ENCODE measurements at places on chromosomes 7 and 10.

DNA sequence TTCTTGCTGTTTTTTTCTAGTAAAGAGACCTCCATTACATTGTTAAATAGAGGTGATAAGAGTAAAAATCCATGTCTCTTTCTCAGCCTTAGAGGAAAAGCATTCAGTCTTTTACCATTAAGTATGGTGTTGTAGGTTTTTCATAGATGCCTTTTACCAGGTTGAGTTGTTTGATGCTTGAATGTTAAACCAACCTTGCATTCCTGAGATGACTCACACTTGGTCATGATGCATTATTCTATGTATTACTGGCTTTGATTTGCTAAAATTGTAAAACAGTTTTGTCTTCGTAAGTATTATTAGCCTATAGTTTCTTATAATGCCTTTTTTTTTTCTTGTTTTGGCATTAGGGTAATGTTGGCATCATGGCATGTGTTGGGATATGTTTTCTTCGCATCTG lies 90.0 kb downstream of the ANKRD61 start:
- no peak for DNase-seq

DNA sequence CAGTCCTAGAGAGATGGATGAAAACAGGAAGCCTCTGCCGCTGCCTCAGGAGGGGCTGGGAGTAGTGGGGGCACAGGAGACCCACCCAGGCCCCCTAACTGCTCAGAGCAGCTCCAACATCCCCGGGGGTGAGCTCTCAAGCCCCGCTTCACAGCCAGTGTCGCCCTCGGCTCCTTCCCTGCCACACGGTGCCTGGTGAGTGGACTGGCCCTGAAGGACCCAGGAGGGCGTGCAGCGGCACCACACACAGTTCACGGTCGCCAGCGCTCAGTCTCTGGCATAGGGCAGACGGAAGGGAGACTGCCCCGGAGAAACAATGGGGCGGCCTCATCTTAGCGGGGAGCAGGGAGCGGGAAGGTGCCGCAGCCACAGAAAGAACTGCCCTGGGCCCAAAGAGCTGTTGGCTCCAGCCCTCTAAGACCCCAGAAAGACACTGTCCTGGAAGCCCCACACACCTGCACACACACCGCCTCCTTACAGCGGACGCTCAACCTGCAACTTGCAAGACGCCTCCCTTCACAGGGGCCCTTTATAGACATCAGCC lies 1.2 kb downstream of the CLDN15 start:
- no peak for DNase-seq

GRCh38 chr10:86941991-86942421 lies 15.4 kb downstream of the MMRN2 start:
- no peak for DNase-seq

DNA sequence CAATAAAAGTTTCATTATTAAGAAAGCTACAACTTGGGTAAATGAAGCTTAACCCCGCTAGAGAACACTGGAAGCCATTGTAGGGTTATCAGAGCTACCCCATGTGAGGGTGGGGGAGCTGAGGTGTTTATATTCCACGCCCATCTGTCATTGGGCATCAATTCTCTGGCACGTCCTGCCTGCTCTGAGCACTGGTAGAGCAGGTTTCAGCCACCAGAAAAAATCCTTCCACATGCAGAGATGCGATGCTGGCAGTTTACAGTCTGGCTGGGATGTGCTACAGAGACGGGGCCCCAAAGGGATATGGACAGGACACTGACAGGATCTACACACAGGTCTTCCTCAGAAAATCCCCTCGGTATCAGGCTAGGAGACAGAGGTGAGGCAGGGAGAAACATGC lies 15.9 kb upstream of the RAPGEF5 start:
- DNase-seq: no peak

GRCh38 chr7:84250452-84250851 lies 55.9 kb upstream of the SEMA3A start:
- DNase-seq: no peak

- no peak for DNase-seq
Observed at GRCh38 chr10:84499846-84500245, 171.5 kb downstream of the CCSER2 start.

- DNase-seq: no peak
Observed at GRCh38 chr10:92569071-92569470, 4.8 kb downstream of the IDE start.

GRCh38 chr7:44533301-44534055 lies 7.7 kb downstream of the NPC1L1 start:
- DNase-seq: no peak

GRCh38 chr10:13816195-13816925 lies 229.6 kb downstream of the PRPF18 start:
- DNase-seq: no peak

- no peak for DNase-seq
Observed at GRCh38 chr7:80732630-80733029, 94.2 kb downstream of the CD36 start.

GRCh38 chr10:30366829-30367228 lies 17.8 kb upstream of the MTPAP start:
- DNase-seq: no peak

DNA sequence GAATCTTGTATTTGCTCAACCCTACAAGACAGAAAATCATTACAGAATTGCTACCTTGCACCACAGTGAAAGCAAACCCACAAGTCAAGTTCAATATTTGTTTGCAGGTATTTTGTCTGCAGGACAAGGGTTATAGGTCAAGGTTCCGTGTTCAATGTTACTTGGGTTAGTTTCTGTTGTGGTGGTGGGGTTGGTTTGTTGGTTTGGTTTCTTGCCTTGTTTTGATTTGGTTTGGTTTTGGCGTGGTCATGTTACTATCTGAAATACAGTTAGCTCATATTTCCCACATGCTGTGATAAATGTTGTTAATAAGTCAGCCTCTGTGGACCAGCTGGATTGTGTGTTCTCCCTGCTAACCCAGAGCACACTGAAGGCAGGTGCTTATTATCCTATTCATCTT lies 75.6 kb upstream of the INSIG1 start:
- no peak for DNase-seq

DNA sequence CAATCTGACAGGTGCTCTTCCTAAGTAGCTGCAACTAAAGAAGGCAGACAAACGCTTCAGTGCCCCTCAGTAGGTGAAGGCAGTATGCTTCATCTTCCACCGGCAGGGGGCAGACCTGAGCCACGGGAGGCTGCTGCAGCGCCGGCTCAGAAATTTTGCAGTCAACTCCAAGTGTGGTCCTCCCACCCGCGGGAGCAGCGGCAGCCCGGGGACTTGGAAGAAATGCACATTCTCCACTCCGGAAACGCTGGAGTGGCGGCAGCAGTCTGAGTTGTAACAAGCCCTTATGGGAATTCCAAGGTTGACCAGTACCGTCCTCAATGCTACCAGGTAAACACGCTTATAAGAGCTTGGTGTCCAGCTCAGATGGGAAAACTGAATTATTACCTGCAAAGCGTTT lies 3.4 kb downstream of the IGFBP3 start:
- DNase-seq: peak; percentile 46

DNA sequence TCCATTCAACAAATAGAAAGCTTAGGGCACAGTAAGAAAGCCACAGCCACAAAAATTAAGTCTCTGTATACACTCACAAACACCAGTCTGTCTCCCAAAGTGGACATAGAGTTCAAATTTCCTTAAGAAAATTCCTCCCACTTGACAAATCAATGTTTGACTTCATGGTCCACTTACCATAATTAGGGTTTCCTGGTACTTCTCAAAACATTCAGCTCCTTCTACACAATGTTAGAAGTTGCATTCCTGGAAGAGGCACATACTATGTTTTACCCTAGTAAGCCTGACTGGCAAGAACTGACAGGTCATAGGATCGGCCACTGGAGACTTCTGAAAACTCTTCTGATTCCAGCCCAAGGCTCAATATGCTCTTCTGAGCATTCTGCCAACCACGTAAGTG lies 70.5 kb downstream of the CPXM2 start:
- DNase-seq: no peak

GRCh38 chr10:128147064-128147463 lies 20.8 kb upstream of the MKI67 start:
- DNase-seq: no peak

GRCh38 chr10:19651549-19651948 lies 164.7 kb upstream of the PLXDC2 start:
- DNase-seq: no peak

DNA sequence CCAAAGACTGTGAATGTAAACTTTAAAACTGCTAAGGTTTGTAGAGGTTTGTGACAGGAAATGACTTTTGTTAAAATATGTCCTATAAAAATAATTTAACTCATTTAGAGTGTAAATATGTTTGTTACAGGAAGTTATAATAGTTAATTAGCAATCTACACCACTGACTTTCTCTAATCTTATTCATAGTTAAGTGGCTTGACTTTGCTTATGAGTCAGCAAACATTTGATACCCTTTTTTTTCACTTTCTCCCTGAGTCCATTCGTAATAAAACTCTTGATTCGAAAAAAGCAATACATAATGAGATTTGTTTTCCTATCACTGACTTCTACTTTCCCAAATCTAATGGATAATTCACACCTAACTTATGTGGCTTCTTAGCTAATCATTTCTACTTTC lies 317.7 kb upstream of the SEMA3C start:
- DNase-seq: no peak

- no peak for DNase-seq
Observed at GRCh38 chr10:102949916-102950315, 31.8 kb downstream of the CNNM2 start.

GRCh38 chr10:37821237-37821636 lies 36.2 kb downstream of the ZNF248 start:
- DNase-seq: no peak

DNA sequence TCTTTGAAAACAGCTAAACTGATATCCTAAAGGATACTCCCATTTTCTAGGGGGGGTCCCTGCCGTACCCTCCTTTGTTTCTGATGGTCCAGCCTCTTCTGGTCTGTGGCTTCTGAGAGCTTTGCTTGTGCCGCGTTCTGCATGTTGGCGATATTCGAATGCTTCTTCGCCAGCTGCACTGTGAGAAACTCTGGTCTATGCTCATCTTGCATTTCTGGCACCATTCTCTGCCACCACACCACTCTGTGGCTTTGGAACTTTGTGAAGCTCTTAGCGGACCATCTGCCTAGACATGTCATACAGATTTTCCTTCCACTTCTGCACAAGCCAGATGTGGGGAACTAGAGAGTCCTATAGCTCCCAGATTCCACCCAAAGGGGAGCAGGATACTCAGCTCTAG lies 197.2 kb downstream of the REEP3 start:
- DNase-seq: no peak

DNA sequence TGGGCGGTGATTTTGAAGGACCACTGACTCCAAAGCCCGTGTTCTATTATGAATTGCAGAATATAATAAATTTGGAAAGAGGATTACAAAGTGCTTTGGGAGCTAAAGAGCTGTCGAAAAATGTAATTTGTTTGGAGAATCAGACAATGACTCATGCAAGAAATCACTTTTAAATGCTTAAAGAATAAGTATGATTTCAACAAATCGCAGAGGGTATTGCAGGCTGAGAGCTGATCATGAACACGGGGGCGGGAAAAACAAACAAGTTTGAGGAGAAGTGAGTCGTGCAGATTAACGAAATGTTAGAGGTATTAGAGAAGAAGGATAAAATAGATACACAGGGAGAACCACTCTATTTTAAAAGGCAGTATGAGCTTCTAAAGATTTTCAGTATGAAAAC lies 4.9 kb upstream of the HACD1 start:
- DNase-seq: no peak

- DNase-seq: no peak
Observed at GRCh38 chr10:126937026-126937425, 31.8 kb downstream of the DOCK1 start.

DNA sequence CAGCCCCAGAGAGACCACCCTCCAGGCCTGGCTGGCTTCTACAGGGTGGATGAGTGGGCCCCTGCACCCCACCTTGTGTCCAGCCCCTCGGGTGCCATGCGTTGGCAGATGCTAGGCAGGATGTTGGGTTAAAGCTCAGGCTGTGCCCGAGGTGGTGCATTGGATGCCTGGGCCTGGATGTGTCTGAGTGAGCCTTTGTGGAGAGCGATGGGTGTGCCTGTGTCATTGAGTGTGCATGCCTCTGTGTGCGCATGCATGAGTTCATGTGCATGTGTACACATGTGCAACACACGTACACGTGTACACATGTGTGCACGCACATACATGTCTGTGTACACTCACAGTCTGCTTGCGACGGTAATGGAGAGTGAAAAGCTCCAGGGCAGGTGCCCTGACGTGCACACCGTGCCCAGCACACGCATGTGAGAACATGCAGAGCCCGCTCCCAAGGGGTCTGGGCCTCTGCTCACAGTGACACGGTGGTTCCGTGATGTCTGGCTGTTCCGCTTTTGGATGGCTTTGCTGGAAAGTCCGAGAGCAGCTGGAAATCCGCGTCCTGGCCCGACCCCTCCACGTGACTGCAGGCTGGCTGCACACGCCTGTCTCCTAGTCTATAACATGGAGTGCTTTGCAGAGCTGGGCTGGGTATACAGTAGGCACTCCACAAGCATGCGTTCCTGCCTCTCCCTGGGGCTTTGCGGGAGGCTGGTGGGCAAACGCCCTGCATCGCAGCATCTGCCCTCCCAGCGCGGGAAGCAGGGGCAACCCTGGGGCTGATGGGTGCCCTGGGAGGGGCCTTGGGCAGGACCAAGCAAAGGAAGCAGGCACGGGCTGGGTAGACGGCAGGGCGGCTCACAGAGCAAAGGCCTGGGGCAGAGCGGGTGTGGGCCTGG lies 36.9 kb downstream of the ELFN1 start:
- DNase-seq: no peak

DNA sequence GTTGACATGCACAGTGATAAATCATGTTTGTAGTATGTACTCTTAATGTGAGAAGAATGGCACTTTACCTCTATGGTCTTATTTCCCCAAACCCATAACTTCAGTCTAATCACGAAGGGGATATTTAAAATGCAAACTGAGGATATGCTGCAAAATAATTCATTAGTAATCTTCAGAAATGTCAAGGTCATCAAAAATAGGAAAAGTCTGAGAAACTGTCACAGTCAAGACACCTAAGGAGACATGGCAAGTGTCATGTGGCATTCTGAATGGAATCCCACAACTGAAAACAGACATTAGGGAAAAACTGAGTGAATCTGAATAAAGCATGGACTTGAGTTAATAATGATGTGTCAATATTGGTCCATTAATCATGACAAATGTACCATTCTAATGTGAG lies 605.5 kb upstream of the ANKRD30A start:
- DNase-seq: no peak

DNA sequence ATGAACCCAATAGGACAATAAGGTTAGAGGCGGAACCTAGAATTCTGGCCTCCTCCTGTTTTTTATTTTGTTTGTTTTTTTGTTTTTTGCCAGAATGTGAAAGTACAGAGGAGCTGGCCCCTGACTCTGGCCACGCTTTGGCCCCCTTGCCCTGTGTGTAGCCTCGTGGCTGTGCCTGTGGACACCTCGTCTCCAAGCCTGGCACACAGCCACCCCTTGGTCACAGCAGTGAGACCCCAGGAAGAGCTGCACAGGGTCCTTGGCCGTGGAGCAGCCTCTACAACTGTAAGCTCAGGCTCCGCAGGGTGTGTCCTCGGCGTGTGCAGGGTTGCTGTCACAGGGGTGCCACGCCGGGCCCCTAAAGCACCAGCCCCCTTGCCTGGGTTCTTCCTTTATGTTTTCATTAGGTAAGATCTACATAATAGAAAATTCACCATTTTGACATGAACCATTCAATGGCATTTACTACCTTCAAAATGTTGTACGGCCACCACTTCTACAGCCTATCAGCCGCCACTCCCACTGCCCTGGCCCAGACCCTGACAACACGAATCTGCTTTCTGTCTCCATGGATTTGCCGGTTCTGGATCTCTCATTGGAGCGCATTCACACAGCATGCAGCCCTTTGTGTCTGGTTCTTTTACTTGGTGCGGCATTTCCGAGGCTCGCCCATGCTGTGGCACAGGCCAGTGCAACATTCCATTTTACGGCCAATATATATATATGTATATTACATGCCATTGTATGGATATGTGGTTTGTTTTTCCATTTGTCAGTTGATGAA lies 51.0 kb downstream of the AMZ1 start:
- DNase-seq: no peak

Data from central memory CD4-positive, alpha-beta T cell (primary cell).